ENCODE measurements at places on chromosomes 5 and 9.

GRCh38 chr9:36679710-36680109 lies 107.0 kb downstream of the MELK start:
- DNase-seq = no peak

DNA sequence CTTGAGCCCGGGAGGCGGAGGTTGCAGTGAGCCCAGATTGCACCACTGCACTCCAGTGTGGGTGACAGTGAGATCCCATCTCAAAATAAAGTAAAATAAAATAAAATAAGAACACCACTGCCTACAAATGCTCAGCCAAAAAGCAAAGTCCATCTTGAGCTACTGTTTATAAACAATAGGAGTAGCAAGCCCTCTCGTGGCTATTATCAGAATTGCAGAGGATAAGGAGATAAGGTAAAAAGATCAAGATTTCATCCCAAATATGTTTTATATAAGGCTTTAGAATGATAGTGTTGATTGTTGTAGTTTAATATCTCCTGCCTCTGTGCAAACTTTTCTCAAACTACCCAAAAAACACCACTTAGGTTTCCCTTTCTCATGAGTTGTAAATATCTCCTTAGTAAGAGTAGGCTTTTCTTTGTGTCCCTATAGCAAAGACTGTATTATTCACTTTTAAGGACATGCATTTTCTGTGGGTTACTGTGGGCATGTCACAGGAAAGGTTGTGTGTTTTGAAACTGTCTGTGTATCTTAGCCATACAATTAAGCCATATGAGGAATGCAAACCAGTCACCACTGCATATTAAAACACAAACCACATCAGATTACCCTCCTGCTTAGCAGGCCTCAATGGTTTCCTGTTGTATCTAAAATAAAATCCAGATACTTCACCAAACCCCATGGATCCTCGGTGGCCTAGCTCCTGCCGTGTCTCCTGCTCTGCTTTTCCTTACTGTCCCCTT lies 31.8 kb upstream of the CKS2 start:
- no peak for DNase-seq

GRCh38 chr5:53814819-53815218 lies 254.4 kb downstream of the NDUFS4 start:
- no peak for DNase-seq

GRCh38 chr5:128962211-128962610 lies 3.1 kb upstream of the SLC27A6 start:
- DNase-seq = no peak

GRCh38 chr9:84932915-84933527 lies 263.5 kb downstream of the NTRK2 start:
- DNase-seq = no peak

GRCh38 chr5:35294976-35295375 lies 64.7 kb upstream of the PRLR start:
- DNase-seq = no peak

DNA sequence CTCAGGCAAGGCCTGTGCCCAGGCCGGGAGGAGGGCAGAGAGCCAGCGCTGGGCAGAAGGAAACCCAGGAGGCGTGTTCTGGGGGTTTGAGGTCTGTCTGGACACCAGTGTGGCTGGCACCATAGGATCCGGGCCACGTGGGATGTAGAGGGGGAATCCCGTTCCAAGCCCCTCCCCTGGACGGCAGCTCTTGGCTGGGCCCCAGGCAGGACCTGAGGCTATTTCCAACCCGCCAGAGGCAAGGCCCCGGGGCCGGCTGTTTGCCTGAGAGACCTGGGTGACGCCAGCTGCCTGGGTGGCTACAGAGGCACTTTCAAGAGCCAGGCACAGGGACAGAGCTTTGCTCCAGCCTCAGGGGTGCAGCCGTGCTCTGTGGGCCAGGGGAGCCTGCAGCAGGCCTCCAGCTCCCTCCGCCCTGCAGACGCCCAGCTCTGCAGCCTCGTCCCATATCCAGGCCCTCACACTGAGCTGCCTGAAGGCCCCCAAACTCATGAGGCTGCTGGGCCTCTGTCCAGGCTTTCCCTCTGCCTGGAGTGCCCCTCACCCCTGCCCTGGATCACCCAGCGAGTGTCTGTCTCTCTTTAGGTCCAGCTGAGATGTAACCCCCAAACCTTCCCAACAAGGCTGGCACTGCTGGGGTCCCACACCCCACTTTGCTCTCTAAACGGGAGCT lies 56.6 kb upstream of the EGFL7 start:
- no peak for DNase-seq

DNA sequence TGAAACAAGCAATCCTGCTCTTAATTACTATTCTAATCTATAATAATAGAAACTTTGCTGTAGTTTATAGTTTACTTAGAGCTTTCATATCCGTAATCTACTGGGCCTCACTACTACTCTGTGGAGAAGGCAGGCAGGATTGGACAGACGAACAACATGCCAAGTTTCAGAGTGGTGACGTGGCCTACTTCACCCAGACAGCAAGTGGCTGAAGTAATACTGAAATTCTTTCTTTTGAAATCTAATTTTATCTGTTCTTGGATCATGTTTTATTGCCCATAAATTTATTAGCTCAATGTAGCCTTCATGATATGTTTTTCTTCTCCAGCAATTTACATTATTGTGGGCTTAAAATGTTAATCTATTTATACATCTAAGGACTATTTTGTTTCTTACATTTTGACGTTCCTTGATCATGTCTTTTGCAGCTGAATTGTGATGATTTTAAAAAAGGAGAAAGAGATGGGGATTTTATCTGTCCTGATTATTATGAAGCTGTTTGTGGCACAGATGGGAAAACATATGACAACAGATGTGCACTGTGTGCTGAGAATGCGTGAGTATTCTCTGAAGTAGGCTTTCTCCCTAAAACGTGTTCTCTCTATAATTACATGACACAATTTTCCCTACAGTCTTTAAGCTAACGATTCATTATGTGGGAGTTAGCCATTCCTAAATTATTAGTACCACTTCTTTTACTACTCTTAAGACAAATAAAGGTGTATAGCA lies 22.4 kb downstream of the SPINK5 start:
- no peak for DNase-seq

GRCh38 chr5:51378448-51379330 lies 4.6 kb upstream of the ISL1 start:
- DNase-seq = no peak

- no peak for DNase-seq
Observed at GRCh38 chr9:17059465-17059864, 75.4 kb upstream of the CNTLN start.

DNA sequence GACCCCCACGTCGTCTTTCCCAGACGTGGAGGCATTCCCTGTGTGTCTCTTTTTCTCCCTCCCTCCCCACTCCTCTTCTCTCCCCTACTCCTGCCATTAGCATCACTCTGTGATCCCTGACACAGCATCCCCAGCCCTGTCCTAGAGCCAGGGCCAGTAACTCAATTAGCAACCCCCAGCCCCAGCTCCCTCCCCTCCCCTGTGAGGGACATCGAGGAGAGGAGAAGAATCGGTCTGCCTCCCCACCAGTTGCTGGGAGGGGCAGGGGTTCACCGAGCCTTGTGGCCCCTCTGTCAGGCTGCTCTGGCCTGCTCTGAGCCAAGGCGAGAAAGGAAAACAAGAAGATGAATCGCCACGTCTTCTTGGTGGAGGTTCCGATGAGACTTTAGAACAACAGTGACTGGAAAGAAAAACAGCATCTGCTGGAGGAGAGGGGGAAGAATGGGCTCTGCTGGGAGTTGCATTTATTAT lies 123.1 kb downstream of the PAPPA start:
- DNase-seq = no peak

DNA sequence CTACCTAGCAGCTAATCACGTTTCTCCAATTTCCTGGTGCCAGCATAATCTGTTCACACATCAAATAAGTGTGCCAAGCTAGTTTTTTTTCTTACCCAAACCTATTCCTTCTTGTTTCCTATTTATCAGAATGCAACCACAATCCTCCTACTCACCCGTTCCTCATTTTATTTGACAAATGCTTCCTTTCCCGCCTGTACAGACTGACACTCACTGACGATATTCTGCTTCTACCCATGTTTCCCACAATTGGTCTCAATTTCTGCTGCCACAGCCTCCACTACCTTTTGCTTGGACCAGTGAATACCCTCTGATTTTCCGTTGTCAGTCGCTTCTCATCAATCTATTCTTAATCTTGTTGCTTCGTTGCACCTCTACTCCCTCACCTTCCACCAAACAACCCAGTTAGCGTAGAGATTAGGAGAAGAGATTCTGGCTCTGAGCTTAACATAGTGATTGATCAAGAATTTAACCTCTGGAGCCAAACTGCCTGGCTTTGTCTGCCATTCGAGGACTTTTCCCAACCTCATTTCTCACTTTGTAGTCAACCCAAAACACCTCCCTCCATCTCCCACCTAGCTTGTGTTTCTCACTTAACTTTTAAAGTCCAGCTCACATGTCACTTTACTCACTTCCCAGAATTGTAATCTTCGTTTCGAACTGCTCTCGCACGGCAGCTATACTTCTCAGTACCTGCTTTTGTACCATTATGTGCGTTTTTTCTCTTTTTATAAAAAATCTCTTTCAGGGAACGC lies 729 bp upstream of the TMEM38B start:
- DNase-seq = no peak

GRCh38 chr9:911005-911404 lies 65.5 kb upstream of the DMRT3 start:
- no peak for DNase-seq

DNA sequence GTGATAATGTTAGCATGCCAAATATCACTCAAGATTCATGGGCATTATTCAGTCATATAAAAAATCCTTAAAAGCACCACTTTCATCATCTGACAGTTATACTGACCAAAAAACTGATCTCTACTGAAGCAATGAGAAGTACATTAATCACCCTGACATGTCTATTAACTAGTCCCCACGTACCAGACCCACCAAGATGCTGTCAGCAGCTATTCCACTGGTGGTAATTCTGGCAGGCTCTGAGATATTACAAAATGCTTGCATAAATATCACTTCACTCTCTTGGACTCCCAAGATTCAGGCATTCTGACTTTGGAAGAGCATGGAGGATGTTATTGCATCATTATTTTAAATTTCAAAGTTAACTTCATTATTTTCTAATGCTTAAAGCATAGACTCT lies 717.0 kb downstream of the DNAH5 start:
- DNase-seq = no peak

DNA sequence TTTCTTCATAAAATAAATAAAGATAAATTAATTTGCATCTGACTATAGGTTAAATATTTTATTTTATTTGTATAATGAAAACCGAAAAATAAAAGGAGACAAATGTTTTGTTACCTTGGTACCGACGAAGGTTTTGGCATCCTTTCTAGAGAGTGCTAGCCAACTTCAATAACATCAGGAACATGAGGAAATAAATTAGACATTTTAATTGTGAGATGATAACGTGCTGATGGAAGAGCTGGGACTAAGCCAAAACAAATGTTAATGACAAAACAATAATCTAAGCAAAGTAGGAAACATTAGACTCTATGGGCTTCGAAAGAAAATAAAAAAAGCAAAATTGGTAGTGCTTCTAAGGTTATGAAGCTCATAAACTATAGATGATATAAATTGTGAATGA lies 201.0 kb downstream of the IRX2 start:
- DNase-seq = no peak

- no peak for DNase-seq
Observed at GRCh38 chr5:177542816-177543465, 11.4 kb downstream of the FAM193B start.

DNA sequence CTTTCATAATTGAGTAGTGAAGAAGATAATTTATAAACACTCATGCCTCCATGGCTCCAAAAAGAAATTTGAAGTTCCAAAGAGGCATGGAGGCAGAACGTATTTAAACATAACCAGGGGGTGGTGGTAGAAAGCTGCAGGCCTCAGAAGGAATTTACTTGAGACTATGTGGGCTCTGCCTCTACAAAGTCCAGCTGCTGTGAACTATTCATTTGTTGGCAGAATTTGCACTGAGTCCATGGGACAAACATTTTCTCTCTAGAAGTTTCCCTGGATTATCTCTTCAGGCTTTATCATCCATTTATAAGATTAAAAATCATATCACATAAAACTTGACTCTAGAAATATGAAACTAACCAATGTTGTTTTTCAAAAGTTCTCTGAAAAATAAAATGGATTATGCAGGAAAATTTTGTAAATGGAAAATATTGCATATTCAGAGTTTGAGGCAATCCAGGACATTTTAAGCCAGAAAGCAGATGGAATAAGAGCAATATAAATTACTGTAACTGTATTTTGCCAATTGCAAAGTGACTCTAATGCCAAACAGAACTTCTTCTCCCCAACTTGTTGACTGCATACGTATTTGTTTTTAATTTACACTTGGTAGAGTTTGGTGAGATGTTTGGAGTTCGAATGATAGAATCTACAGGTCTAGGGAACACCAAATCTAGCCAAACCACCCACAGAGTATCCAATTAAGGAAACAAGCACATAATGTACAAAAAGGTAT lies 258.2 kb downstream of the ENC1 start:
- no peak for DNase-seq

All from stimulated activated CD8-positive, alpha-beta memory T cell treated with anti-CD3 and anti-CD28 coated beads, Interleukin-4, amount 100 ng/mL, for 4 hours (primary cell).